ENCODE measurements at places on chromosomes 2 and 18. TPM values are rescaled to one million over a fixed set of nuclear protein-coding genes. Genes with fewer than 3 reads are reported as not detected.
A peak's percentile ranks its signal among the peaks of the same experiment; 100 is the strongest.

GRCh38 chr2:100757621-100758394 lies 62.1 kb upstream of the NPAS2 start:
- no peaks in the 10 kb centered on the region for H3K27me3 ChIP-seq
- DNase-seq: no peak
- no peaks in the 10 kb centered on the region for H3K36me3 ChIP-seq
- H3K4me1 ChIP-seq: no peaks in the 10 kb centered on the region

DNA sequence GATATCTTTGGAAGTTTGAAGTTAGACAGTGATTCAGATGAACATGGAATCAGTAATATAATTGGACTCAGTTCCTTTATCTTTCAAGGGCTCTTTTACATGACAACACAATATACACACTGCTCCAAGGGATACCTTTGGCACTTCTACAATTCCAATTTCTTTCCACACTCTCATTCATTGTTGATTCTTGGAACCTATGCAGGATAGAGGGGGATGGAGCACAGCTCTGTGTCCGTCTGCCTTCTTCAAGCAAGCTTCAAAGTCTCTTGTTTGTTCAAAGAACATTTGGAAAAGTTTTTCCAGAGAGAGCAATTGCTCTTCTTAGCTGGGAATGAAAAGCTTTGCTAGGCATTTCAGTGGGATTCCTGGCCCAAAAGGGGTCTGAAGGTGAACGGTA lies 276.2 kb upstream of the ZEB2 start:
- no peak overlapping the region for H3K27ac ChIP-seq
- no peak for DNase-seq
- H3K36me3 ChIP-seq: no peaks in the 10 kb centered on the region
- H3K4me3 ChIP-seq: no peak overlapping the region
- no peaks in the 10 kb centered on the region for H3K27me3 ChIP-seq

DNA sequence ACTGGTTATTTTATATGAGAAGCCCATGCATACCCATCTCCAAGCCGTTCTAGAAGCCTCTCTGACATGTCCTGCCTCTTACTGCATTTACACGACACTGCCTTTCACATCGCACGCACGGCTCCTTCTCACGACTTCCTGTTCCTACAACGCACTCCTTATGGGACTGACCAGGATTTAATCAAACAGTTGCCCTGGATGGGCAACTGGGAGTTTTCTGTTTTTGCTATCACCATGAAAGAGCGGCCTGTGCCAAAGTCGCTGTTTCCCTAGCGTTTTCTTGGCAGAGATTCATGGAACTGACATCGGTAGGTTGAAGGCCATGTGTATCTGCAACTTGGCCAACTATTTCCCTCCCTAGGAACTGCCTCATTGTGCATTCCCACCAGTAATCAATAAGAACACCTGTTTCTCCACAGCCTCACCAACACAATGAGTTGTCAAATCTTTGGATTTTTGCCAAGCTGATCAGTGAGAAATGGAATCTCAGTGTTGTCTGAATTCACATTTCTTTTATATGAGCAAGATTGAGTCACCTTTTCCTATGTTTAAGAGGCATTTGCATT lies 97.2 kb upstream of the OTOS start:
- H3K4me3 ChIP-seq: no peak overlapping the region
- no peaks in the 10 kb centered on the region for H3K4me1 ChIP-seq
- peaks cover 2% of the 10 kb centered on the region for H3K27me3 ChIP-seq
- DNase-seq: no peak
- no peak overlapping the region for H3K27ac ChIP-seq

DNA sequence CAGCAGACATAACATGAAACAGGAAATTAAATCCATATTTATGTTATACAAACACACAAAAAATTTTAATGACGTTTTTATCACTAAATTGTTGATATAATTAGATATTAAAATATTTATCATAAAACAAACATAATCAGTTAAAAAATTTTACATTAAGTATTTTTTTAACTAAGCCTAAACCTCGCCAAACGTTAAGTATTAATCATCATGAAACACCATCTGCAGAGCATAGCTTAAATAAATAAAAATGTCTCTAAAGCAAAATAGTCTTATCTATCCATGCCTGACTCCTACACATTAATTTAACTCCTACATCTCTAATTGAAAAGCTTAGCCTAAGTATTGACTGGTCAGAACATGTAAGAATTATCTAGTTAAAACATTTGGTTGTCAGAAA lies 271.6 kb upstream of the RND3 start:
- H3K36me3 ChIP-seq: no peaks in the 10 kb centered on the region
- no peaks in the 10 kb centered on the region for H3K4me1 ChIP-seq
- DNase-seq: no peak
- H3K27me3 ChIP-seq: no peaks in the 10 kb centered on the region
- H3K27ac ChIP-seq: no peak overlapping the region
- no peak overlapping the region for H3K4me3 ChIP-seq

DNA sequence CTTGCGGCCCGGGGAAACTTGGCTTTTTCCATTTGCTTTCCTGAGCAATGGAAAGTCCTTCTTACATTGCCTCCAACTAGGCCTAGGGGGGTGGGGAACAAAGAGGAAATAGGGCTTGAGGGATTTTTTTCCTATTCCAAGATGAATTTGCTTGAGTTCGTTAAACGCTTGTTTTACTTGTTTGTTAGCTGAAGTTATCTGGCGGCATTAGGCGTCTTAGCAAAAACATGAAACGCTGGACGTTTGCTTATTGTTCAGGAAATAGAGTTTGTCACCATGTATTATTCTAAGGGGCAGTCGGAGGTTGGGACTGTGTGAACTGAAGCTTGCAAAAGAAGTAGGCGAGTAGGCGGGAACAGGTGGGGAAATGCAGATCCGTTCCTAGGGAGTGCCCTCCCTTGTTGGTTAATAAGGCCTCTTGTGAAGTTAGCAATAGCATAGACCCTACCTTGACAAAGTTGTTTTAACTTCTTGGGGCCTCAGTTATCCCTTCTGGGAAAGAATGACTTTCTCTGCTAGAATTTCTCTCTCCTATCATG lies 1.9 kb downstream of the CABLES1 start:
- DNase-seq: no peak
- H3K27me3 ChIP-seq: peaks cover 21% of the 10 kb centered on the region
- H3K4me1 ChIP-seq: peaks cover 48% of the 10 kb centered on the region

DNA sequence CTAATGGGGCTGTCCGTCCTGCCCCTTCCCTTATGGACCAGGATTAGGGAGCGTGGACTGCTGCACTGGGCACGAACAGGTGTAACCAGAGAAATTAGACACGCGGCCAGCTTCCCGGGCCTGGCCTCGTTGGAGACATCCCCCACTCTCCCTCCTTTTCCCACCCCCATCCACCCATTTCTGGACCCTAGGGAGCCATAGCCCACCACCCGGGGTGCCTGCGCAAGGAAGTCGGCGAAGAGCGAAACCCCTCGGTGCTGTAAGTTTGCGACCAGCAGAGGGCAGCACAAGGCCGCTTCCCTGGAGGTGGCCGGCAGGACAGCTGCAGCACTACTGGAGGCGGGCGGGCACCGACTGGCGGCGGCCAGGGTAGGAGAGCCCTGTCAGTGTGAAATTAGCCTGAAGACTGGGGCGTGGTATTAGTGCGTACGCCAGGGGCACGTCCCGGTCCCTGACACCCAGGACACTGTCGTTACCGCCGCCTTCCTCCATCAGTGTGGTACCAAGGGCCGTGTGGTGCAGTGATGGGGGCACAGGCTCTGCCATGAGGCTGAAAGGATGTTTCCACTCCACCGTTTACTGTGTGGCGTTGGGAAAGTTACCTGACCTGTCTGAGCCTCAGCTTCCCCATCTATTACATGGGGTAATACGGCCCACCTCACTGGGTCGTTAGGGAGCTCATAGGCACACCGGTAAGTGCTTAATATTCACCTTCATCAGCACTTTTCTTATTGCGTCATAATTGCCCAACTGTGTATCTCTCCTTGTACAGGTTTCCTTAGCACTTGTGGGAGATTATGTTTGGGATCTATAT lies 36.0 kb upstream of the CD207 start:
- DNase-seq: peak; percentile 67
- H3K4me1 ChIP-seq: peaks cover 3% of the 10 kb centered on the region
- no peak overlapping the region for H3K27ac ChIP-seq
- no peak overlapping the region for H3K4me3 ChIP-seq
- no peaks in the 10 kb centered on the region for H3K36me3 ChIP-seq

GRCh38 chr2:60840880-60841279 lies 40.5 kb upstream of the REL start:
- no peak for DNase-seq
- H3K4me3 ChIP-seq: no peak overlapping the region
- no peaks in the 10 kb centered on the region for H3K36me3 ChIP-seq
- H3K4me1 ChIP-seq: no peaks in the 10 kb centered on the region

DNA sequence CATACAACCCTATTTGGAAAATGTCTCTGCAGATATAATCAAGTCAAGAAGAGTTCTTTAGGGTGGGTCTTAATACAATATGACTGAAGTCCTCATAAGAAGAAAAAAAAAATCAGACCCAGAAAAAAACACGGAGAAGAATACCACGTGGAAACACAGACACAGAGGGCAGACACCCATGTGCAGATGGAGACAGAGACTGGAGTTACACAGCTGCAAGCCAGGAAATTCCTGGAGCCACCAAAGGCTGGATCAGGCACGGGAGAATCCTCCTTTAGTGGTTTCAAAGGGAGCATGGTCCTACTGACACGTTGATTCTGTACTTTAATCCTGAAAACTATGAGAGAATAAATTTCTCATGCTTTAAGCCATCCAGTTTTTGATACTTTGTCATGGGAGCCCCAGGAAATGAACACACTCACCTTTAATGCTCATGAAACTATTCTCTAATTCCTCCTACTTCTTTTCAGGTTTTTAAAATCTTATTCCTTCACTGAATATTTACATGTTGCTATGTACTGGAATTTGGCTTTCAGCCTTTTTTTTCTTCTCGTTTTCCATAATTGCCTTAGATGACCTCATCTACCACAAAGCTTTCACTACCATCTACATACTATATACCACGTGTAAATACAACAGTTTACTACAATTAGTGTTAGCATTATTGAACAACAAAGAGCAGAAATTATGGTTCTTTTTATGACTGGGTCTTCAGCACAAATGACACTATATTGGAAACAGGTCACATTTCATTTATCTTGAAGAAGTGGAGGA lies 529.1 kb downstream of the IRS1 start:
- H3K4me3 ChIP-seq: no peak overlapping the region
- no peaks in the 10 kb centered on the region for H3K36me3 ChIP-seq
- H3K4me1 ChIP-seq: no peaks in the 10 kb centered on the region
- DNase-seq: no peak

- no peak overlapping the region for H3K27ac ChIP-seq
- H3K36me3 ChIP-seq: no peaks in the 10 kb centered on the region
- no peaks in the 10 kb centered on the region for H3K27me3 ChIP-seq
- DNase-seq: no peak
- no peak overlapping the region for H3K4me3 ChIP-seq
- no peaks in the 10 kb centered on the region for H3K4me1 ChIP-seq
These were observed 1177.4 kb upstream of the LRRTM1 start for GRCh38 chr2:81481994-81482368.

DNA sequence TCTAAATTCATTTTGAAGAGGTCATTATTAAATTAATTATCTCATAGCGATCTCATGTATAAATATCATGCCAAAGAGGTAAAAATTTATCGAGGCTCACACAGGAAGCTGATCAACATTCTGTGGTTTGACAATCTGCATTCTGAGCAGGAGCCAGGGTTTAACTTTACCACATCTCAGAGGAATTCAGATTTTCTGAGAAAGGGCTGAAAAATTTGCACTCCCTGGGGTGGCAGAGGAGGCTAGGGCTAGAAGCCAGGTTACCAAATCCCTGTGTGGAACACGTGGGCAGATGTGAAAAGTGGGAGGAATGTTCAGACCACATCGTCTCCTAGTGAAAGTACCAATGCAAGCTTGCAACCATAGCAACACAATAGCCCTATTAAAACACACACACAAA lies 63.5 kb upstream of the CTLA4 start:
- no peak overlapping the region for H3K27ac ChIP-seq
- no peak overlapping the region for H3K4me3 ChIP-seq
- no peaks in the 10 kb centered on the region for H3K4me1 ChIP-seq
- H3K27me3 ChIP-seq: no peaks in the 10 kb centered on the region
- no peaks in the 10 kb centered on the region for H3K36me3 ChIP-seq

GRCh38 chr18:3798032-3798431 lies 348.1 kb downstream of the TGIF1 start:
- no peaks in the 10 kb centered on the region for H3K27me3 ChIP-seq
- no peak overlapping the region for H3K27ac ChIP-seq

DNA sequence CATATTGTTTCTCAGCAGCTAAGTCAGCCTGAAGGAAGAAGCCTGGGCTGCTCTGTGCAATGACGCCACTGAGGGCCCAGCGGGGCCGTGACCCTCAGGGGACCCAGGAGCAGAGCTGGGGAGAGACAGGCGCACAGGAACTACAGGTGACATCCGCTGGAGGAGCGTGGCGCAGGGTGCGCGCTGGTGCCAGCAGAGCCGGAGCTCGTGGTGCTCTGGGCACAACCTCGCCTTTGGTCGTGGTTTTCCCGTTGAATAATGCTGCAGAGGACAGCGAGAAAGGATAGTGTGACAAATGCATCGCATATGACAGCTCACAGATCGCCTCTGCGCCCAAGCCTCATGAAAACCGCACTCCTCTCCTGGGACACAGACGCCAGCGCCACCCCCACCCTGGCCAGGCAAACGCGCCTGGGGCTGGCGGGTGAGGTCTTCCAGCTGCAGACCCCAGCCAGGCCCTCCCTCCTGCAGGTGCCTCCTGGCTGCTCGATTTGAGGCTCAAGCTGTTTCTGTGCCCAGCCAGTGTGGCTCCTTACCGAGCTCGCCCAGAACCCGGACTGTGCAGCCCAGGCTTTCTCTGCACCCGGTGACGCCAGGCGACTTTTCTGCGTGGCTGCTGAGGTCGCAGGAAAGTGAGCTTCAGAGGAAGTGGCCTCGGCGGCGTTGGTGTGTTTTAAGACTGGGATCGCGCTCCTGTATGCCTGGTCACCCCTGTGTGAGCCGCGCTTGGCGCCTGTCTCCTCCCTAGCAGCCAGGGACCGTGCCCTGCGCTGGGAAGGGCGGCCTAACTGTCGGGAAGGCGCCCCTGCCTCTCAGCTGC lies 583.1 kb upstream of the HS6ST1 start:
- H3K27me3 ChIP-seq: no peaks in the 10 kb centered on the region
- no peak for DNase-seq
- no peaks in the 10 kb centered on the region for H3K36me3 ChIP-seq

- H3K4me1 ChIP-seq: peaks cover 6% of the 10 kb centered on the region
- DNase-seq: peak; percentile 30
- no peaks in the 10 kb centered on the region for H3K36me3 ChIP-seq
- H3K27me3 ChIP-seq: peaks cover 48% of the 10 kb centered on the region
These were observed 794 bp downstream of the NOTO start for GRCh38 chr2:73203055-73203681.

RNASEH1 gene
- 15.2 TPM for polyA plus RNA-seq

ST8SIA3 gene
- polyA plus RNA-seq: 2.6 TPM

ZNF512 gene
- polyA plus RNA-seq: 36.7 TPM

ANKRD30BL gene
- polyA plus RNA-seq: 0.09 TPM

EVX2 gene
- polyA plus RNA-seq: not detected

ADRA2B gene
- polyA plus RNA-seq: 0.84 TPM

CXCR1 gene
- 0.01 TPM for polyA plus RNA-seq

PRKAG3 gene
- 0.07 TPM for polyA plus RNA-seq

DLX1 gene
- polyA plus RNA-seq: 3.4 TPM

Data from large intestine (tissue), 12 donors.